ENCODE measurements at places on chromosomes 3 and 15.
A peak's percentile ranks its signal among the peaks of the same experiment; 100 is the strongest.

- no peak for DNase-seq
Observed at GRCh38 chr3:154953538-154953937, 126.6 kb upstream of the MME start.

GRCh38 chr15:89500397-89501270 is 4.3 kb upstream of the RHCG start:
- DNase-seq = no peak

- no peak for DNase-seq
Observed at GRCh38 chr15:40474581-40474980, 3.8 kb downstream of the CHST14 start.

DNA sequence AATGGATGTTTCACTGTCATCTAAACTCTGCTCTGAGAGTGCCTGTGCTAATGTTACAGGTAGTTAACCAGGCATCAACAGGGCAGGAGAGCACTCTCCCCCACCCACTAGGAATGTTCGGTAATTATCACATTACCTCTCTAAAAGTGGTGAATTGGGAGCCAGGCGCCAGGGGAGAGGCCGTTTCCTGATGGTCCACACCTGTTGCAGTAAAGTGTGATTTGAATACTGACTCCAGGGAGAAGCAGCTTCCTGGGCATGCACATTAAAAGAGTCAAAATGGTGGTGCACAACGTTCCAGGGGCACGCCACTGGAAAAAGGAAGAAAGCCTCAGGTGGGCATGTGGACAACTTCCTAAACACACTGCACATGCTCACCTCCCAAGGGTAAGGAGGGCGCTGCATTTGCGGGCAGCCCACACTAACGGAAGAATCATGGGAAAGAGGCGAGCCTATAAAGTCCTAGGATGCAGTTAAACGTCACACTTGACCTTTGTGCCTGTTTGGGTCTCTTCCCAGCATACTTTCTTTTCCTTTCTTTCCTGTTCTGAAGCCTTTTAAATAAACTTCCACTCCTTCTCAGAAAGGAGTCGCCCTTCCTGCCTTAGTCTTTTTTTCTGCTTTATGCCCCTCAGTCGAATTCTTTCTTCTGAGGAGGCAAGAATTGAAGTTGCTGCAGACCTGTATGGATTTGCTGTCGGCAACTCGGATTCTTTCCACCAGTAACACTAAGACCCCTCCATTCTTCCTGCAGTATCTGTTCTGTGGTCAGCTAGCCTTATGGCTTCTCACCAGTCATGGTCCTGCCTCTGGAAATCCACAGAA is 28.9 kb upstream of the GPD1L start:
- no peak for DNase-seq

- no peak for DNase-seq
Observed at GRCh38 chr3:152256851-152257562, 11.7 kb upstream of the MBNL1 start.

DNA sequence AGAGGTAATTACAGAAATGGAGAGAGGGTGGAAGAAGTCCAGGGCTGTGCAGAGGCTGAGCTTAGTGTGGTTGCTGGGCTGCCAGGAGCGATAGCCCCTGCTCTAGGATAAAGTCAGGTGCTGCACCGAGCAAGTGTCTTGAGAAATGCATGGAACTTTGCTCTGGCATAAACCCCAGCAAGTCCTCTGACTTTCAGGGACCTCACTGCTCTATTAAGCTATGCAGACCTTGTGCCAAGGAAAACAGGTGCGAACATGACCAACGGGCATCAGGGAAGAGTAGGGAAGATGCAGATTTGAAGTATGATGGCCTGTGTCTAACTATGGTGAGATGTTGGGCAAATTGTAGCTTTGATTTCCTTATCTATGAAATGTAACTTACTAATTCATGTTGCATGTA is 416.8 kb downstream of the NR2F2 start:
- DNase-seq = no peak

GRCh38 chr3:75176937-75177336 is 487.2 kb upstream of the FRG2C start:
- DNase-seq = no peak

GRCh38 chr3:191721990-191722389 is 261.0 kb downstream of the PYDC2 start:
- DNase-seq = no peak

DNA sequence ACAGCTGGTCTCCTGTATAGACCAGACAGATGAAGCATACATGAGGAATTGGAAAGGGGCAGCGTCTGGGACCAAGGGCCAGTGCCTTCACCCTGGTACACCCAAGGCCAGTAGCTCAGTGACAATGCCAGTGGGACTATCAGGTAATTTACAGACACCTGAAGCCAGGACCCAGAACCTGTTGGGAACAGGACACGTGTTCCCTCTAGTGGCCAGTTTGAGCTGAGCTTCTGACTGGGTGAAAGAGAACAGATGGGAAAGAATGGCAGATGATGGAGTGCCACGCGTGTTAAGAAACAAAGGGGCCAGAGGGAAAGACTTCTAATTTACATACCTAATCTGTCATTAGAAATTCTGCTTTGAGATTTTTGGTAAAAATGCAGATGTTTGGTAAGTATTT is 5.1 kb upstream of the SLC25A38 start:
- DNase-seq = peak; percentile 30

DNA sequence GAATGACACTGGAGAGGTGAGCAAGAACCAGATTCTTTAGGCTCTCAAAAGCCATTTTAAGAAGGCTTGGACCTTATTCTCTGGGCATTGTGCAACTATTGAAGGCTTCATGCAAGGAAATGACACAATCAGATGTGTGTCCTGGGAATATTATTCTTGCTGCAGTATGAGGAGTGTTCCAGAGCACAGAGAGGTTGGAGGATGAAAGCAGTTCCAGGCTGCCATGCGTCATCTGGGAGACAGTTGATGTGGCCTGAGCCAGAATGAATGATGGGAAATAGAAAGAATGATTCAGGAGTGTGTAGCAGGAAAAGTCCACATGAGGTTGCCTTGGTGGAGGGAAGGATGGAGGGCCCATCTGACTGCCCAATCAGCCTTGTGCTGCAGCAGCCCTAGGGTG is 123.1 kb downstream of the CHCHD6 start:
- no peak for DNase-seq

- DNase-seq = no peak
Observed at GRCh38 chr3:177515786-177516157, 318.5 kb upstream of the TBL1XR1 start.

DNA sequence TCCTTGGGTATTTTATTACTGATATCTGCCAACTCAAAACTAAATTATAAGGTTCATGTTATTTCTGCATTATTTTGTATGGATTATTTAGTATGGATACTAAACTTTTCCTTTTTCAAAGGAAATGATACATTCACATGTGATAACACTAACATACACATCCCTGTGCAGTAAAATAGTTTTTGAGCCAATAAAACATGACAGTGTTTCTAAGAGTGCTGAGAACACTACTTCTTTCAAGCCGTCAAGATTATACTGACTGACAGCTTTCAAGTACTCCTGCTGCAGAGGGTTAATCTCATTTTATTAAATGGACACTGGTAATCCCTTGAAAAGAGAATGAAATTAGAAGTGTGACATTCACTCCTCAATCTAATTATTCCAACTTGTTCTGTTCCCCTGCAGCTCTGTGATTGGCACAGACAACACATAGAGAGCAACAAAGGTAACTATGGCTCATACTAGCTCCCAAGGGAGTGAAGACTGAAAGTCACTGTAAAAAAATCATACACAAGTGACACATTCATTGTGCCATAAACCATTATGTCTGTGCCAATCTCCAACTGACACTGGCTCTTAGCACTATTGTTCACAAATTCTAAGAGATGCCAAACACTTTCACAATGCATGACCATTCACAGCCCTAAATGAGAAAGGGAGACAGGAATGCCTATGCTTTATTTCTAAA is 468.6 kb downstream of the SHQ1 start:
- no peak for DNase-seq

- DNase-seq = no peak
Observed at GRCh38 chr3:41327718-41328117, 128.4 kb downstream of the CTNNB1 start.

DNA sequence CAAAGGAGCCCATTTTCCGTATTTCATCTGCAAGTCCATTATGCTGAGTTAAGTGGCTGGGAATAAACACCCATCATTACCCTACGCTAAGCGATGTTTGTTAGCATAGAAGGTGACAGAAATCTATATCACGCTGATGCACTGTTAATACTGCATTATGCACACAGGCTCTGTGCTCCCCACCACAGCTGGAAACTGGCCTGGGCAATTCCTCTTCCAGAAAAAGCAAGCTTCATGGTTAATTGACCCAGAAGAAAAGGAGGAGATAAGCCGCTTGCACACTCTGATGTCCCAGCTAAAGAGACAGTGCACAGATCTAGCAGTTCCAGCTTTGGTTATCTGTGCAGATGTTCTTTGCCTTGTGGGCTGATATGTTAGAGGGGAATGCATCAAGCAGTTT is 232.6 kb downstream of the NTRK3 start:
- DNase-seq = no peak

DNA sequence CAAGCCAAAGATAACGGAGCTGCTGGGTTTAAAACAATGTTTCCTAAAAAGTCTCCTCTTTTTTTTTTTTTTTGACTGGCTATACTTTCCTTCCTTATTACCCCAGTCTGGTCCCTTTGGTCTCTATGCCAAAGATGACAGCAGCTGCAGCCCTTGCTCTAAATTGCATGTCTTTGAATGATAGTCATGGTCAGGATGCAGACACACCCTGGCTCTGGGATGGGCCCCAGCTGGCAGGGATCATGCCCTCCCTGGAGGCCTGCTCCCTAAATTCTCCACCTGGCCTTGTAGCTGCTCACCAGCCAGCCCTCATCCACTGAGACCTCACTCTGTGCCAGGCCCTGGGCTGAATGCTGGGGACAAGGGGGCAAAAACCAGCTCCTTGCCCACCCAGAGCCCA is 95.8 kb downstream of the MESD start:
- no peak for DNase-seq

GRCh38 chr3:37223141-37223558 is 48.8 kb upstream of the LRRFIP2 start:
- no peak for DNase-seq

- DNase-seq = no peak
Observed at GRCh38 chr3:45682311-45682710, 6.9 kb upstream of the SACM1L start.

- no peak for DNase-seq
Observed at GRCh38 chr3:24433838-24434591, 60.6 kb downstream of the THRB start.

DNA sequence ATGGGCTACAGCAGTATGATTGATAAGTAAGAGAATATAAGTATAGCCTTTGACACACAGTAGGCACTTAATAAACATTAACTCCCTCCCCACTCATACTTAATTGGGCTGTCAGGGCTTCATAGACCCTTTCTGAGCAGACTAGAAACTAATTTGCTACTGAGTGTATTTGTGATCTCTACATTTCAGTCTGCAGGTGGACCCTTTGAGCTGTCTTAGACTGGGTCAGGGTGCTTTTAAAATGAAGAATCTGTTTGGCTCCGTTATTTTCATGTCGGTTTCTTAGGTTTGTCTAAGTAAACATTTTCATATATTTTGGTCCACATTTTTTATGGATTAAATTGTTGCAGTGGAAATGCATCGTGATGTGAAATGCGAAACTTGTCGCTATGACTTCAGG is 50.3 kb upstream of the SELENOK start:
- DNase-seq = no peak

DNA sequence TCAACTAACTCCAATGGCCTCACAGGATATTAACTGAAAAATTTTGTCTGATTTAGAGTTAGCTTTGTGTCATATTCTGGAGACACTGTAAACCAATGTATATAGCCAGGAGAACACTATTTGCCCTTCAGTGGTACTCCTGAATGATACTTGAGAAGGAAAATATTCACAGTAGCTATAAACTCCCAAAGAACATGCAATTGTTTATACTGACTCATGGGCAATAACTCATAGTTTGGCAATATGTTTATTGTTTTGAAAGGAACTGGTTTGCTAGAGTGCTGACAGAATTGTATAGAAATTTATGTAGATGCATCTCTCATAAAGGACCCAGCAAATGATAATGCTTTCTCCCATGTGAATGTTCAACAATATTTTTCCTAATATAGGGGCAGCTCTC is 537.6 kb downstream of the PLOD2 start:
- no peak for DNase-seq

DNA sequence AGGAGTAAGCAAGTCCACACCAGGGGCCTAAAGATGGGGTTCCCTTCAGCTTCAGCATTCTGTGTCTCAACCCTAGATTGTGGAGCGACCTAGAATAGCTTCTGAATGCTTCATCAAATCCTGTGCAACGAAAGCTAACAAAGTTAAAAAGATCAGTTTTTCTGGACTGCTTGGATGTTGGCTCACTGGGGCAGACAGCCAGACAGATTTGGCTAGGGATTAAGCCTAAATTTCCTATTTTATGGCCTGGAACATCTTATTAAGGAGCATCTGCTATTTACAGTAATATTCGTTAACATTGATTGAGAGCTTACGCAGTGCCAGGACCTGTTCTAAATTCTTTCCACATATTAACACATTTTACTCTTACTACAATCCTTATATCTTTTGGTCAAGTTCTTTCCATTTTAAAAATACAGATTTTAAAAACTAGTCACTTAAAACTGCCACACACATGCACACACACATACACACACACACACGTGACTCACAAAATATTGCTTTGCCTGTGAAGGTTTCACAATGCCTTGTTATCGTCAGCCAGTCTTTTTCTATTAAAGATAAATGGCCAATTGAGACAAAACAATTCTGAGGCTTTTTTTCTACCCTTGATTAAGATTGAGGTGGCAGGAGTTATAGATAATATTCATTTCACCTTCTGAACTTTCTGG is 173.3 kb upstream of the SNTN start:
- no peak for DNase-seq

DNA sequence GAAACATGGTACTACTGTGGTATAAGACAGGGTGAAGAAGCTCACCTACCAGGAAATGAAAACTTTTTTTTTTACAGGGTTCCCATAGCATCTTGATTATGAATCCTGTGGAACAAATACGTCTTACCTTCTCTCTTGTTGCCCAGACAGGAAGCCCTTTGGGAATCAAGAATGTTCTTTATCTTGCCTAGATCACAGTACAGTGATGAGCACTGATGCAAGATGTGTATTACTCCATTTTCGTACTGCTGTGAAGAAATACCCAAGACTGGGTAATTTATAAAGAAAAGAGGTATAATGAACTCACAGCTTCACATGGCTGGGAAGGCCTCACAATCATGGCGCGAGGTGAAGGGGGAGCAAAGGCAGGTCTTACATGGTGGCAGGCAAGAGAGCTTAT is 281.3 kb downstream of the UBE2E2 start:
- DNase-seq = no peak

- no peak for DNase-seq
Observed at GRCh38 chr3:70308760-70309159, 3.7 kb downstream of the MDFIC2 start.

GRCh38 chr3:112003321-112004080 is 4.8 kb downstream of the TAGLN3 start:
- no peak for DNase-seq
